ENCODE measurements at places on chromosomes 2 and 18.

GRCh38 chr2:122663620-122664019, 908.2 kb downstream of the TSN start:
- DNase-seq, result no peak

- no peak for DNase-seq
Measured at GRCh38 chr2:31483246-31483645, 68.7 kb upstream of the XDH start.

DNA sequence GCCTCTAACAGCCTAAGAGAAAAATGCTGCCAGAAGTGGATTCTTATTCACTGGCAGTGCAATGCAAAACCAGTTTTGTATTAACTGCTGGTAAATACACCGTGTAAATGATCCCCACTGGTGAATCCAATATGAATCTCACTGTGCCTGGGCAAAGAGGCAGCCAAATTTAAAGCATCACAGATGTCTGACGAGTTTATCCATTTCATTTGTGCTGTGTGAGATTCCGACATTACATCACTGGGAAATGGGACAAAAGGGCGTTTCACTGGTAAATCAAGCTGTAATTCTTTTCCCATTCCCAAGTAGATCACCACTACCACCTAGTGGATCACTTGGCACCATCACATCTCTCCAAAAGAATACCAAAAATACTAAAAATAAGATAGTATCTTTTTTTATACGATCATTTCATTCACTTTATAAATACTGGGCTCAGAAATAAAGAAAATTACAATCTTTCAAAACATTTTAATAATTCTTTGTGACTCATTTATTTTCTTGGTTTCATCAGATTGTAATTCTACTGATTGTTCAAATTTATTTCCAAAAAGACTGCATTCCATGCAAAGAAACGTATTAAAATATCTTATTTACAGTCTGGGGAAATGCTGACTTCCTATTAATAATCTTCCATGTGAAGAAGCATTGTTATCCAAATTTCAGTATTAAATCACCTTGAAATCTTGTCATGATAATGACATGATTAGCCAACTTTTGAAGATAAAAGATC, 125.6 kb downstream of the GRB14 start:
- DNase-seq, result no peak

DNA sequence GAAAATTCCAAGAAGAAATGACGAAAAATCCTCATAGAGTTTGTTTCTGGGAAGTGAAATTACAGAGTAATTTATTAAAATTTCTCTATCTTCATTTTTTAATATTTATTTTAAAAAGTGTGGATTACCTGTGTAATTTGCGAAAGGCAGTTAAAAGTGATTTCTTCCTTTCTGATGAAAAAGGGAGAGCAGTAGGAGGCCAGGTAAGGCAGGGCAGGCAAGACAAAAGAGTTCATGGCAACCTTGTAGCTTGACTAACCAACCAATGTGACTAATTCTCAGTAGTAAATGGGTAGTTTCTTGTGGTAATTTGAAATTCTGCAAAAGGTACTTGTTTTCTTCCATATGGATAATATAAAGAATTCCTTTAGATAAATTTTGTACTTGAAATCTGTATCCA, 34.9 kb upstream of the COL5A2 start:
- no peak for DNase-seq

GRCh38 chr2:42964439-42965083, 172.2 kb upstream of the HAAO start:
- no peak for DNase-seq

Data from CD4-positive, alpha-beta memory T cell (primary cell).